ENCODE measurements at places on chromosomes 11 and 22.
A peak's percentile ranks its signal among the peaks of the same experiment; 100 is the strongest.

GRCh38 chr22:46969961-46970360, 207.5 kb downstream of the TBC1D22A start:
- no peak for DNase-seq

DNA sequence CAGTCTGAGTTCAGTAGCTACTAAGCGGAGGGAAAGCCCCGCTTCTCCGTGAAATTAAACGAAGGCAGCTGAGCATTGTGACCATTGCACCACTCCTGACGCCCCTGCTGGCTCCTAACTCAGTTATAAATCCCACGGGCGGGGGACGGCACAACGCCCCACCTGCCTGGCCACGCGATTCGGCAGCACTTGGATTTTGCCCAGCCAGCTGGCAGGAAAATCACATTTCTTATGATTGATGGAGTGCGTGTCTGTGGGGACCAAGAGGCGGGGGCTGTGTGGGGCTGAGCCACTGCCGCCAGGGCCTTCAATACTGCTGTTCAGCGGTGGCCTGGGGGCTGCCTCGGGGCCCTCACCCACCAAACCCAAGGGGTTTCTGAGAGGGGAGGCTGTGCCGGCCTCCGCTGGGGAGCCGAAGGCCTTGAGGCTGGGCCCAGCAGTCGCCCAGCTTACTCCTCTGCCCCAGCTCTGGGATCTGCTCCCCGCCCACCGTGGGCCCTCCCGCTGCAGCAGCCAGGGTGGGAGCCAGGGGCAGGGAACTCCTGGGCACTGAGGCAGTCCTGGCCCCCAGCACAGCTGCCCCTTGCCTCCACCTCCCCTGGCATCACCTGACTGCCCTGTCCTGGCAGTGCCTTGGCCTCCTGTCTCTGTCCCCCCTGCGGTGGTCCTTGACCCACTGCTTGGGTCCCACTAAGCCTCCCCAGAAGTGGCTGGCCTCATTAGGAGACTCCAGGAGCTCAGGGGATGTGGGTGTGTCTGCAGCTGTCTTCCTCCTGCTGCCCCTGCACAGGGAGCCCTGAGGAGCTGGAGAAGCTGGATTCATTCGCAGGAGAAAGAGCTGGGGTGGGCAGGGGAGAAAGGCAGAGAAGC, 30.7 kb downstream of the SHISAL1 start:
- no peak for DNase-seq

DNA sequence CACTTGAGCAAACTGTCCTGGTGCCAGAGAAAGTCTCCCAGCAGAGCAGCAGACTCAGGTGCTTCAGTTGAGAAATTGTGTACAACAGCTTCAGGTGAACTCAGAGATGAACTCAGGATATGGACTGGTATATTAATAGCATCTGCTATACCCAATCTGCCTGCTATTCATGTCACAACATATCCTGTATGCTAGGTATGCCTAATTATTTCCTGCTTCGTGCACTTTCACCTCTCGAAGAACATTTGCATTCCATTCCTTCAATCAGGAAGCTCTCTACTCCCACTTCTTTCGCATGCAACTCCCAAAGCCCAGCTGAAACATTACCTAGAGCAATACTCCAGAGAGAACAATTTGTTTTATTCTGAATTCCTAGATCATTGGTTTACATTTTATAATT, 207.7 kb downstream of the KCNA4 start:
- no peak for DNase-seq

- DNase-seq: no peak
Observed at GRCh38 chr11:60945295-60945667, 6.7 kb downstream of the SLC15A3 start.

GRCh38 chr22:19811811-19812771, 42.6 kb downstream of the GNB1L start:
- no peak for DNase-seq

- no peak for DNase-seq
Observed at GRCh38 chr22:32882774-32883530, 81.4 kb downstream of the TIMP3 start.

DNA sequence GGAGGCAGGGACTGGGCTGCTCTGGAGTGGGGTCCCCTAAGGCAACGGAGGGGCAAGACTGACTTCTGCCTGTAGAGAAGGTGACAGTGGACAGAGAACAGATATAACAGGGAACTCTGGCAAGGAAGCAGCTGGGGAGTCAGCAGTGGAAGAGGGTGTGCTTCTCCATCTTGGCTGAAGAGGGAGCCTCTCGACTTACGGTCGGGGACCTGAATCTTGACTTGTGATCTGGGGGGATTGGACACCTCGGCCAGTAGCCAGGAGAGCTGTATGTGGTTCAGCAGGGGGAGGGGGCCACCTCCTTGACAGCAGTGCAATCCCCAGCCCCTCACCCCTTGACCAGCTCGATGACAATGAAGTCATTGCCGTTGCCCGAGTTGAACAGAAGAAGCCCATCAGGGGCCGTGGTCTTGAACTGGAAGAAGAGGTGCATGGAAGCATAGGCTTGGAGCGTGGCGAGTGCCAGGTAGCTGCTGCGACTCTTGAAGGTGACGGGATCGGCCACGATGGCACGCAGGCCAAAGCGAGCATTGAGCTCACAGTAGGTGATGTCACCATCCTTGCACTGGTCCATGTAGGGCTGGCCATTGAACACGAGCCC, 60.0 kb downstream of the SLC22A12 start:
- DNase-seq: no peak

DNA sequence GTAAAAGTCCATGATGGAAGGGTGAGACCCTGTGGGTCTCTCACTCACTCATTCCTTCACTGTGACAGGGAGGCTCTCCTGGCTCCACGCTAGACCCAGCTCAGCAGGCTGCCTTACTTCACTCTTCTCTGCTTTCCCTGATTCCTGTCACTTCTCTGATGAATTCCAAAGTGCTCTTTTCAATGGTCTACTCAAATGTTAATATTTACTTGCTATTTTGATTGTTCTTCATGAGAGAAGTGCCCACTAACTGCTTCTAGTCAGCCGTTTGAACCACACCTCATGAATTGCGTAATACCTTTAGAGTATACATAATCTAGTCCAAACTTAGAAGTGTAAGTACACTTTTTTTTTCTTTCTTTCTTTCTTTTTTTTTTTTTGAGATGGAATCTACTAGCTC, 1350.2 kb upstream of the RAG2 start:
- DNase-seq: no peak

DNA sequence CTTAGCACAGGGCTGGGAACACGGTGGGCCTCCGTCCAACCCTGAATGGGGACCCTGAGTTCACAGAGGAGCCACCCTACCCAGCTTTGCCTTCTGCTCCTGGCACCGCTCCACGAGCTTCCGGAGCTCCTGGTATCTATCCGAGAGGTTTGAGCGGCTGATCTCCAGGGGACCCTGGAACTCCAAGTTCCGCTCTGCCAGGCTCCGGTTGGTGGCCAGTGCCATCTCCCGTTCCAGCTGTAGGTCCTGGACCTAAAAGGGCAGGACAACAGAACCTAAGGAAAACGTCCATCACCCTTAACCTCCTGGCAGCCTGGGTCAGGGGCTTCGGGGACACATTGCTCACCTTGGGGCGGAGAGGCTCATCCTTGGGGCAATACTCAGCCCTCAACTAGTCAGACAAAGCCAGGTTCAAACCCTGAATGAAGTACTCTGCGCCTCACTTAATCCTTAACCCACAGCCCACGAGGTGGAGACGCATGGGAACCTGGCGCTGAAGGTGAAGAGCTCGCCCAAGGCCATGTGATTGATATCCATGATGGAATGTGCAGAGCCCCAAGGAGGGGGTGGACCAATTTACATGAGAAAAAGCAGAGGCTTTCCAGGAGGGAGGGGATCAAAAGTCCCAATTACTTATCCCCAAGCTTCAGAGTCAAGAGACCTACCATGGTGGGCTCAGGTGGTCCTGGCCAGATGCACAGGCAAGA, 27.1 kb downstream of the VPS37C start:
- no peak for DNase-seq

GRCh38 chr11:83249972-83250593, 36.1 kb downstream of the CCDC90B start:
- no peak for DNase-seq

GRCh38 chr22:43275545-43276317, 67.4 kb downstream of the SCUBE1 start:
- no peak for DNase-seq

DNA sequence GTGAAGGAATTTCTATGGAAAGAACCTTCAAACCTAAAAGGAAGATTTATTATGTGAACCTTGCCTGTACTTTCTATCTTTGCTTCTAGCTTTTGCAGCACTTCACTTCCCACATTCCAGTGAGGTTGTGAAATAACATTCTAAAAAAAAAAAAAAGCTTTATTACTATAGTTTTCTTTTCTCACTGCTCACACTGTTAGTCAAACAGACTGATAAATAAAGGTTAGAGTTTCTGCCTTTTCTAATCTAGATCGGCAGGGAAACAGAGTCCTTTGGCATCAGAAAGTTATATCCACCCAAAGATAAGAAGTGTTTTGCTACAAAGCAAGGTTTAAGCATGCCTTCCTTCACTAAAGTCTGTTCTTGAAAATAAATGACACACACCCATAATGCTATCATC, 2.8 kb downstream of the AAMDC start:
- DNase-seq: no peak

GRCh38 chr11:129287920-129288319, 87.7 kb upstream of the BARX2 start:
- no peak for DNase-seq

DNA sequence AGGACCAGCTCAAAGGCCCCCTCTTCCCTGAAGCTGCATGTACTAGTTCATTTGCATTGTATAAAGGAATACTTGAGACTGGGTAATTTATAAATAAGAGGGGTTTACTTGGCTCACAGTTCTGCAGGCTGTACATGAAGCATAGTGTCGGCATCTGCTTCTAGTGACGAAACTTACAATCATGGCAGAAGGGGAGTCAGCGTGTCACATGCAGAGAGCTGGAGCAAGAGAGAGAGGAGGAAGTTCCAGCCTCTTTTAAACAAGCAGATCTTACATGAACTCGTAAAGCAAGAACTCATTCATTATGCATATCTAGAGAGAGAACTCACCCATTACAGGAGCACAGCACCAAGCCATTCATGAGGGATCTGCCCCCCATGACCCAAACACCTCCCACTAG, 7.1 kb upstream of the HMGXB4 start:
- DNase-seq: no peak

GRCh38 chr11:16361108-16361865, 4.9 kb upstream of the SOX6 start:
- no peak for DNase-seq

DNA sequence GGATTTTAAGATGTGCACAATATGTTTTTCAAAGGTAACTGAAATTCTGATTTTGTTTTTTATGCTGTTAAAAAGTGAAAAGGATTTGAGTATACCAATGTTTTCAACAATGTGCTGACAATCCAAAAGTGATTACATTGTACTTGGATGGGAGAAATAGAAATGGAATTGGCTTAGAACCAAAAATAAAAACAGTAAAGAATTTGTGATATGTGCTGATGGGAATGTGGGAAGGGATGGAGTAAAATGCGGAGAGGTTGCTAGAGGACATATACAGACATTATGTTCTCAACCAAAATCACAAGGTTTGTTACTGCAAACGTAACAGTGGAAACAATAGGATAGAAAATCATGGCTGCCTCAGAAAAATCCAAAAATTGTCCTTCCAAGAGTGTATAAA, 279.3 kb upstream of the TENM4 start:
- no peak for DNase-seq

GRCh38 chr22:38314933-38315822, 2.1 kb downstream of the CSNK1E start:
- no peak for DNase-seq

DNA sequence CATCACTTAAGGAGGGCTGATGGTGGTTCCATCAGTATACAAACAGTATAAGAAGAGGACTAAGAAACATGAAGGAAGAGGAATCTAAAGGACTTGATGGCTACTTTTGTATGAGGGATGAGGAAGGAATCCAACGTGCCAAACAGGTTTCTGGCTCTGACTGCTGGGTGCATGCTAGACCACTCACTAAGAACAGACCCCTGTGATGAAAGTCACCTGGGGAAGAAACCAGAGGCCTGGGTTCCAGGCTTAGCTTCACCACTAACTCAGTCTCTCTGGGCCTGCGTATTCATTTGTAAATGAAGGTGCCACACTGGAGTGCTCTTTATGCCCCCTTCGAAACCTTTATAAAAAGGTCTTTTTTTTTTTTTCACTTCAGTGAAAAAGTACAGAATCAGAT, 55.1 kb downstream of the AAMDC start:
- DNase-seq: no peak

GRCh38 chr22:31344578-31345330, 1.4 kb downstream of the PATZ1 start:
- DNase-seq: peak; percentile 18

GRCh38 chr11:2382129-2382517, 5.0 kb downstream of the CD81 start:
- DNase-seq: no peak

GRCh38 chr11:68002938-68003845, 705 bp downstream of the UNC93B1 start:
- DNase-seq: no peak

- DNase-seq: no peak
Observed at GRCh38 chr11:35980686-35981390, 37.0 kb downstream of the LDLRAD3 start.
